ENCODE measurements at places on chromosomes 7 and 10.

- peak; percentile 14 for DNase-seq
Observed at GRCh38 chr7:3552499-3552898, 251.4 kb downstream of the SDK1 start.

GRCh38 chr7:85535974-85536729 is 349.3 kb upstream of the SEMA3D start:
- DNase-seq = no peak

- DNase-seq = no peak
Observed at GRCh38 chr7:146499970-146500369, 383.4 kb downstream of the CNTNAP2 start.

- DNase-seq = no peak
Observed at GRCh38 chr7:144656965-144657517, 178.8 kb downstream of the TPK1 start.

- no peak for DNase-seq
Observed at GRCh38 chr7:40536421-40536820, 401.6 kb downstream of the SUGCT start.

DNA sequence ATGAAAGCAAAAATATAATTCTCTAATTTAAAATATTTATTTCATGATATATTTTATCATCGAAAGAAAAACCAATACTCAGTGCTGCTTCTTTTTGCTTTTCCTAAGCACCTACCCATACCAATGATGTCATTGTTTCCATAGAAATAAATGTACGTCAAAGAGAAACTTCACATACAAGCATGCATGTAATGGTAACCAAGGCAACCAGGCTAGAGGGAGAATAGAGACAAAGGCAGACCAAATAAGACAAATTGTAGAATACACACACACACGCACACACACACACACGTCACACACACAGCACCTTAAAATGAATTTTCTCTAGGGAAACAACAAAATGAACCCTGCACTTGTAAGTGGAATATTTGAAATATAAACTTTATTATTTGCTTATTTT is 75.5 kb downstream of the MACC1 start:
- no peak for DNase-seq

DNA sequence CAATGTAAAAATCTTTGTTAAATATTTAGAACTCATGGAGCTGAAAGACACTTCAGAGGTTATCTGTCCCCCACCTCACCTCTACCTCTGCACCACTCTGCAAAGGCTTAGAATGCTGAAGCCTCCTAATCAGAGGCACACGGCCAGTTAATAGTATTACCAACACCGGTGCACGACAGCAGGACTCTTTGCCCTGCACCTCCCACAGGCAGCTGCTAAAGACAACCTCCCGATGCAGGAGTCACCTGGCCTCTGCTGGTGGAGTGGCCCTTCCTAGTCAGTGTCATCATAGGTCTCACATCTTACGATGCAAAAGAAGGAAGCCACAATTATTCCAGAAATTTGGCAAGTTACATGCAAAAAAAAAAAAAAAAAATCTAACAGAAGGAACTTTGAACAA is 66.6 kb upstream of the MGMT start:
- no peak for DNase-seq

GRCh38 chr7:39416866-39417265 is 149.3 kb upstream of the YAE1 start:
- no peak for DNase-seq

DNA sequence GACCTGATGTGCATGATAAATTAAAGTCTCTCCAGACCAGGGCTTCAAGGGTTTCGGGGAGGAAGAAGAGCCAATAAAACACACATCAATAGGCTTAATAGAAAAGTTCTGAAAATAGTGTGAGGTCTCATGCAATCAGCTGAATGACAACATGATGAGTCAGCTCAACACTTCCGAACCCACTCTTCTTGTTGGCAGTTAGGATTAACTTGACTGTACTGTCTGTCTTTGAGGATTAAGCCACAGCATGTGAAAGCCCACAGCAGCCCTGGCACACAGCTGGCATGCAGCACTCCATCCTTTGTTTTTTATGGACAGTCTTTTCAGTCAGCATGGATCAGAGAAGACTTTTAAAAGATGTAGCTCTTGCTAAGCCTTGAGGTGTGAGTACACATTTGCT is 526.9 kb upstream of the VSTM2A start:
- DNase-seq = no peak

GRCh38 chr10:112801004-112801403 is 149.0 kb upstream of the TCF7L2 start:
- no peak for DNase-seq

- DNase-seq = no peak
Observed at GRCh38 chr10:71248210-71248609, 35.8 kb downstream of the UNC5B start.

DNA sequence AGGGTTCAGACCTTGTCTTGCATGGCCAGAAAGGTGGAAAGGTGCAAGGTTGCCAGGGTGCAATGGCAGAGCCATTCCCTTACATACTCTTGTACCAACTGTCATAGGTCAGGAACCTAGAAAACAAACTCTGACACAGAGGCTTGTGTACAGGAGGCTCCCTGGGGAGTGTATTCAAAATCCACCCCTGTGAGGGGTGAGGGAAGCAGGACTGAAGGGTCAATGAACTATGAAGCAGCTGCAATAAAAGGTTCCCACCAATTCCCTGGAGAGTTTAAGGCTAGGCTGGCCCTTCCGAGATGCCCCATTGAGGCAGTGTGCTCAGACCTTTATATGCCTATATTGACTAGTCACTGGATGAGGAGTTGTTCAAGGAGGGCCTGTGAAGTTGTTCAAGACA is 13.9 kb upstream of the CUZD1 start:
- no peak for DNase-seq

GRCh38 chr7:149081914-149082313 is 8.6 kb downstream of the ZNF786 start:
- DNase-seq = no peak

GRCh38 chr7:142880876-142881505 is 4.6 kb downstream of the TRPV6 start:
- no peak for DNase-seq

DNA sequence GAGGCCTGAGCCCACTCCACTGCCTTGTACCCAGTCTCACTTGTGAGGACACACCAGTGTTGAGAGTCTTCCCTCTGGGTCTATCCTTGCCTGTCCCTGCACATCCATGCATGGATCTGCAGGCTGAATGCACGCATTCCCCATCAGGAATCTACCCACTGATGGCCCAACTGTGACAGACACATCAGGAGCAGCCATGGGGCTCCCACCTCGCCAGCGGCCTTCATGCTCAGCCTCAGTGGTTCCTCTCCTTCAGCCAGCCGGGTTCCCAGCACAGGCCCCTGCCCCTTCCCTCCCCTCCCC is 21.3 kb downstream of the ANTXRL start:
- no peak for DNase-seq

DNA sequence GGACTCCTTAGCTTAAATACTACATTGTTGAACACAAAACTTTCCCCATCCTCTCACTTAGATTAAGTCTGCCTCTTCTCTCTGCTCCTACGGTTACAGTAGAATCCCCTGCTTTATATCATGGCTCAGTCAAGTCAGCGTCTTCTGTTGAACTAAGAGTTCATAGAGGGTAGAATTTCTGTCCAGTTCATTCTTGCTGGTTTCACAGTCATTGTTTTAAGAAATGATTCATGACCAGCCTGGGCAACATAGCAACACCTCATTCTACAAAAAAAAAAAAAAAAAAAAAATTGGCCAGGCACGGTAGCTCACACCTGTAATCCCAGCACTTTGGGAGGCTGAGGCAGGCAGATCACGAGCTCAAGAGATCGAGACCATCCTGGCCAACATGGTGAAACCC is 3.7 kb upstream of the ZFYVE27 start:
- no peak for DNase-seq
